Activated naive CD8-positive, alpha-beta T cell treated with anti-CD3 and anti-CD28 coated beads, Interleukin-2, amount 50 U/mL, for 24 hours (primary cell): ENCODE measurements at places on chromosomes 4 and X.

DNA sequence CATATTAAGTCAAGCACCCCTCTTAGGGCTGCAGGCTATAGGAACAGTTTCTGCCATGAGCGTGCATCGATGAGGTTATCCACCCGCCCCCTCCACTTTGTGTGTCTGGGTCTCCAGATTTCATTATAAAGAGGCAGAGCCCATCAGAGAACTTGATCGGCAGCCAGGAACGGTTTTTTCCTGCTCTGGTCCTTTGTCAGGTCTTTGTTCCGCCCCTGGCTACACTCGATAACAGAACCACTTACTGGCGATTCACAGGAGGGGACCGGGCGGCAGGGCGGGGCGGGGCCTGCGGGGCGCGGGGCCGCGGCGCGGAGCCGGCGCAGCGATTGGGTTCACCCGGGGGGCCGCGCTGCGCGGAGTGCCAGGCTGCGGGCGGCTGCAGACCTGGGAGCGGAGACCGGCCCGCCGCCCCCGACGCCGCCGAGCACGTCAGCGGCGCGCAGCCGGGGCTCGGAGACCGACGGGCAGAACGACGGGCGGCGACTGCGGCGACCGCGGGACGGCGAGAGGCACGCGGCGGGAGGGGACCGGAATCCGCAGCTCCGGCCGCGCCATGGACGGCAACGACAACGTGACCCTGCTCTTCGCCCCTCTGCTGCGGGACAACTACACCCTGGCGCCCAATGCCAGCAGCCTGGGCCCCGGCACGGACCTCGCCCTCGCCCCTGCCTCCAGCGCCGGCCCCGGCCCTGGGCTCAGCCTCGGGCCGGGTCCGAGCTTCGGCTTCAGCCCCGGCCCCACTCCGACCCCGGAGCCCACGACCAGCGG lies at the start of gene SLC10A4:
Gene SLC10A4, plus strand, starts transcription at position 338 of the 771 bp plus-strand sequence. Its CDS starts 219 bp downstream, at position 557.
- peak; percentile 22 for DNase-seq

DNA sequence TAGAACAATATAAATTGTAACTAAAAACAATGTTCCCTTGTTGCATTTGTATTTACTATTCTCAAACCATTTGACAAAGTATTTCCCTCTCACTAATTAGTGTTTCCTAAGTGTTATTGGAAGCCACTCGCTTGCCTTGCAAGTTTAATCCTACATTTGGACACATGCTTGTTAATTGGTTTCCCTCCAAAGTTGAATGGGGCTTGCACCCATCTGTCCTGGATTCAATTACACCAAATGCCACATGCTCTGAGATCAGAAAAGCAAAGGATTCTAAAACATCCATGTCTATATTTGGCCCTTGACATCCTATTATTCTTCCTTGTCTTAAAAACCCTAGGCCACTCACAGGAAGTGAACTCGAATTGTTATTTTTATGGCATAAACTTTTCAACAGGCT lies 146.6 kb downstream of the AMELX start:
- no peak for DNase-seq

GRCh38 chrX:124925681-124926080 lies 394.0 kb upstream of the TEX13C start:
- DNase-seq = no peak

DNA sequence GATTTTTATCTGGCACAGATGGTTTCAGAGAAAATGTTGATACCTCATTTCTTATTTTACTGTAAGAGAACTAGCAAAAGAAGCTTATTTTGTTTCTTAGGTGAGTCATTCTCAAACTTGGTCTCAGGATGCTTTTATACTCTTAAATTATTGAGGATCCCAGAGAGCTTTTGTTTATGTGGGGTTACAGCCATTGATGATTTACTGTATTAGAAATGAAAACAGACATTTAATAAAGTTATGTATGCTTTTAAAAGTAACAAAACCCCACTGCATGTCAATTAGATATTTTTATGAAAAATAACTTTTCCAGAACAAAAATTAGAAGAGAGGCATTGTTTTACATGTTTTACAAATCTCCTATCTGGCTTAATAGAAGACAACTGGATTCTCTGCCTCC lies 12.1 kb downstream of the USP9X start:
- DNase-seq = no peak

- DNase-seq = no peak
These were observed 48.1 kb upstream of the CXCL8 start for GRCh38 chr4:73692254-73692653.

DNA sequence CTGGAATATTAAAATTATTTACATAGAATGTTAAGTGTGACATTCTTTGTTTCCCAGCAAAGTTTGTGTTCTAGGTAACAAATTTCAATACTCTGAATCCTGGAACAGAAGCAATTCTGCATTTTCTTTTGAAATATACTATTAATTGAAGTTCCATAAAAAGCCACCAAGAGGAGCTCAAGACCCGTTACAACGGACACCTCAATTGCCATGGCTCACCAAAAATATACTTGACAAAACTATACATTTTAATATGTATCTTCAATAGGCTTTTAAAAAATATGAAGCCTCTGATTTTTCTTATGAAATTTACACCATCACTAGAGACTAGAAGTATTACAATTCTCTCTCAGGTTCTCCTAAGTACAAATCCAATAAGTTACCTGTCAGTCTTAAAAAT lies 111.4 kb downstream of the NYX start:
- no peak for DNase-seq

- DNase-seq = no peak
These were observed 874.0 kb upstream of the AGA start for GRCh38 chr4:178316211-178316610.

DNA sequence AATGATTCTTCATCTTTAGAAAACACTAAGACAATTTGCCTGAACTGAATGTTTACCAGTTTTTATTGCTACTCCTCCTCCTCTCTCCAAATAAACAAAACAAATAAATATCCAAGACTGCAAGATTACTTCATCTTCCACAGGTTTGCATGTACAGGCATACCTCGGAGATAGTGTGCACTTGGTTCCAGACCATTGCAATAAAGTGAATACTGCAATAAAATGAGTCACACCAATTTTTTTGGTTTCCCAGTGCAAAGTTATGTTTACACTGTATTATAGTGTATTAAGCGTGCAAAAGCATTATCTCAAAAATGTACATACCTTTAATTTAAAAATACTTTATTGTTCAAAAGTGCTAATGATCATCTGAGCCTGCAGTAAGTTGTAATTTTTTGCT lies 53.3 kb downstream of the FBXL5 start:
- no peak for DNase-seq
